ENCODE measurements at places on chromosomes 11 and 22.

DNA sequence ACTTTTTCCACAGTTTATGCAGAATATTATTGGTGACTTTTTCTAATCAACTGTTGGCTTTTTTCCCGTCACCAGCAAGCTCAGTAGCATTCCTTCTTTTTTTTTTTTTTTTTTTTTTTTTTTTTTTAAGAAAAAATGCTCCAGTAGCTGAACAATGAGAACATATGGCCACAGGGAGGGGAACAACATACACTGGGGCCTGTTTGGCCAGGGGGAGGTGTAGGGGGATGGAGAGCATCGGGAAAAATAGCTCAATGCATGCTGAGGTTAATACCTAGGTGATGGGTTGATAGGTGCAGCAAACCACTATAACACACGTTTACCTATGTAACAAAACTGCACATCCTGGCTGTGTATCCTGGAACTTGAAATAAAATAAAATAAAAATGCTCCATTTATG, 82.5 kb downstream of the ARHGAP42 start:
- no peak for DNase-seq

DNA sequence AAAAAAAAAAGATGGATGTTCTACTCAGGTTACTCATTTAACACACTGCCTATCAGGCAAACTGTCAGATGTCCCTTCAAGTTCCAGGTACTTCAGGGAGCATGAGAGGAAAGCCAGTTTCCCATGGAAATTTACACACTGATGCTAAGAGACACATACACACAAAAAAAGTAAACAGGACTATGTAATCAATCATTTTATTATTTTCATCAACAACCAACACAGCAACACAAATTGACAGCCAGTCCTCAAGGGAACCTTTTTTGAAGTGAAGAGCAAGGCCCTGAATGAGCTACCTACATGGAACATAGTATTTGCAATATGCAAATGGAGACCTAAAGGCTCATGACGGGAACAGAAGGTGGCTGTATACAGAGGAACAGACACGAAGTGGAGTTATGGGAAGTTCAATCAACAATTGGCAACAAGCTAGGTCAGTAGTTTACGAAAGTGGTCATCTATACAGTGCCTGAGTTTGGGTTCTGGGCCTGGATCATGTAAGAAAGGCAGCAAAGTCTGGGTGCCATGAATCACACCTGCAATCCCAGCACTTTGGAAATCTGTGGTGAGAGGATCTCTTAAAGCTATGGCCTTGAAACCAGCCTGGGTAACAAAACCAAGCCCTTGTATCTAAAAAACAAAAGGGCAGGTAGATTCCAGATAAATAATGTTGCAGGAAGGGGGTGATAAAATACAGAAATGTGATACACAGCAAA, 12.6 kb upstream of the WDR74 start:
- DNase-seq: no peak

DNA sequence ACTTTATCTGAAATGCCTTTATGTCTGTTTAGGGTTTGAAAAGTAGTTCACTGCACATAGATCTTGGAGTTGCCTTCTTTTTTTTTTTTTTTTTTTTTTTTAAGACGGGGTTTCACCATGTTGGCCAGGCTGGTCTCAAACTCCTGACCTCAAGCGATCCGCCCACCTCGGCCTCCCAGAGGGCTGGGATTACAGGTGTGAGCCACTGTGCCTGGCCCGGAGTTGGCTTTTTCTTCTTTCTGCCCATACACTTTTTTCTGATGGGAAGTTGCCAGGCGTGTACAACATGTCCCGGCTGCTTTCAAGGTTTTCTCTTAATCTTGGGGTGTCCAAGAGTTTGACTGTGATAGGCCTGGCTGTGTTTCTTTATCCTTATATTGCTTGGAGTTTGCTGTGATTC, 12.9 kb upstream of the GNB1L start:
- no peak for DNase-seq

- peak; percentile 35 for DNase-seq
Measured at GRCh38 chr22:38766076-38766777, 10.4 kb upstream of the SUN2 start.

DNA sequence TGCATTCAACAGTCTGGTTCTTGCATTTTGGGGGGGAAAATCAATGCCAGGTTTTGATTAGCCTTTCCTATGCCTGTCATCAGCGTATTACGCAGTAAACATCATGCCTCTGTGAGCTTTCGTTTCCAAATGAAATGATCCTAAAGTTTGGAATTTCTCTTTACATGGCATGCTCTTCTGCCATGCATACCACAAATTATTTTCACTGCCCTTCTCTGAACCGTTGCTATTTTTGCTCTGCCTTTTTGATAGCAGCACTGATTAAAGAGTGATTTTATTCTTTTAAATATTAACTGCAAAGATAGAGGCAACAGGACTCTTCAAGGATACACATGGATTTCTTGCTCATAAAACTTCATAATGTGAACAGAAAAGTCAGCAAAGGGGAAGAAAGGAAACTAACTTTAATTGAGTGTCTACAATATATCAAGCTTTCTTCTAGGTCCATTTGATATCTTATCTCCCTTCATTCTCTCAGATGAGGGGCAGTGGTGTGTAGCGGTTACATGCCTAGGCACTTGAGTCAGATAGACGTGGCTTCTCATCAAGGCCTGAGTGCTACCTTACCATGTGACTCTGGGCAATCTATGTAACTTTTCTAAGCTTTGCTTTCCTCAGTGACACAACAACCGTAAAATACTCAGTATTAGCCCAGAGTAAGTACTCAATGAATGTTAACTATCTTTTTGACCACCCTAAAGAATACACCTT, 25.0 kb upstream of the FZD4 start:
- no peak for DNase-seq

Data from activated naive CD4-positive, alpha-beta T cell treated with anti-CD3 and anti-CD28 coated beads, Interleukin-2, amount 50 U/mL, for 16 hours (primary cell).